ENCODE measurements at places on chromosomes 6 and 20.

GRCh38 chr6:125612345-125612846, 137.0 kb upstream of the HEY2 start:
- no peak for DNase-seq

GRCh38 chr20:8782804-8783203, 286.1 kb upstream of the PLCB4 start:
- DNase-seq = no peak

GRCh38 chr6:90538278-90539046, 48.4 kb downstream of the MAP3K7 start:
- DNase-seq = peak; percentile 23

- DNase-seq = no peak
These were observed 48.7 kb upstream of the CDH4 start for GRCh38 chr20:61203320-61203719.

DNA sequence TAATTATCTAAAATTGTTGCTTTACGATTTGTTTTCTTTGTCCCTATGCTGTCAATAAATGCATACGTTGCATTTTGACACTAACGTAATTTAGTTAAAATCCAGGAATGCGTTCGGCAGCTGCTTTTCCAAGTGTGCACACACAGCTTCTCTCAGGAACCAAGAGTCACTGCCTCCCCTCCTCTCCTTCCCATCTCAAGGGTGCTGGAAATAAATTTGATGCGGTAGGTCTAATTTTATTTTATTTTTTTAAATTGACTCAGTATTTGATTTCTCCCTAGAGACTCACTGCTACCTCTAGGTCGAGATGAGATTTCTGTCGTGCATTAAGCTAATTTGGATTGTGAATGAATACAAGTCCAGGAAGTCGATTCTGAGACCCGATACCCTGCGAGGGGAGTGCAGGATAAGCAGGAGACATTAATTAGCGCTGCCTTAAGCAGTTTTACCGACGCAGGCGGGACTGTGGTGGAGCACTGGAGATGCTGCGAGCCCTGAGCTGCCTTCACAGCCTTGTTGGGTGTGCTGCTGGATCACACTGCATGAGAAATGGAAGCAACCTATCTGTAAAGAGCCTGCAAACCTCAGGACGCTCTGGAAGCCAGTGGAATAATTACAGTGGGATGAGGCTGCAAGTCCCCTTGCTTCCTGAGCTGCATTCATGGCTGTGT, 381.2 kb downstream of the C6orf118 start:
- DNase-seq = no peak

DNA sequence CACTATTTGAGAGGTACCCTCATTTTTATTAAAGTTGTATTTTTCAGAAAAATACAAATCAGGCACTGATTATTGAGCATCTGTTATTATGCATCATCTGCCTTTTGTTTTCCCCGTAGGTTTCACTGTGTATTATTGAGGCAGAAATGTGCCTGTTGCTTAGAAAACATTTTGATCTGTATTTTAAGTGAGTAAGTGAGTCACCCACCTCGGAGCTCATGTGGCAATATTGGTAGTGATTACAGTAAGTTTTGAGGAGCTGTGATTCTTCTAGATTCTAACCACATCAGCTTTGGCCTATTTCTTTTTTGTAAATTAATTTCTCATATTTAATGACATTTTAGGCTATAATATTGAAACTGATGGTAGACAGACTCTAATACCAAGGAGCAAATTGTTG, 59.6 kb upstream of the LAMP5 start:
- DNase-seq = no peak

GRCh38 chr6:7390226-7390878, 744 bp downstream of the RIOK1 start:
- peak; percentile 36 for DNase-seq

- DNase-seq = no peak
These were observed 13.2 kb upstream of the SCRT2 start for GRCh38 chr20:688809-689212.

GRCh38 chr6:31354864-31355582, 2.0 kb downstream of the HLA-B start:
- DNase-seq = no peak

GRCh38 chr20:62964700-62965099, 12.2 kb downstream of the SLC17A9 start:
- no peak for DNase-seq

GRCh38 chr20:49696594-49696993, 17.1 kb downstream of the B4GALT5 start:
- DNase-seq = no peak

GRCh38 chr6:90695316-90695715, 108.4 kb upstream of the MAP3K7 start:
- no peak for DNase-seq

DNA sequence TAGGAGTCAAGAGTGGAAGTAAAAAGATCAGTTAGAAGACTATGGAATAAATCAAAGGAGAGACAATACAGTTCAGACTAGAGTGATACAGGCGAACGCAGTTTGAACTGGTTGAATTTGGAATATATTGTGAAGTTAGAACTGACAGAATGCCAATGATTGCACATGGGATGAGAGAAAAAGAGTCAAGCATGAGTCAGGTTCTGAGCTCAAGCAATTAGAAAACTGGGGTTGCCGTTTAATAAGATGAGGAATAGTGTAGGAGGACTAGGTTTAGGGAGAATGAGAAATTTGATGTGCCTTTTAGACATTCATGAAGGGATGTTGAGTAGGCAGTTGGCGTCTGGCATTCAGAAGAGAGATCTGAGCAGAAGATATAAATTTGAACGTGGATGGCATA, 8.0 kb downstream of the RNF217 start:
- DNase-seq = no peak

DNA sequence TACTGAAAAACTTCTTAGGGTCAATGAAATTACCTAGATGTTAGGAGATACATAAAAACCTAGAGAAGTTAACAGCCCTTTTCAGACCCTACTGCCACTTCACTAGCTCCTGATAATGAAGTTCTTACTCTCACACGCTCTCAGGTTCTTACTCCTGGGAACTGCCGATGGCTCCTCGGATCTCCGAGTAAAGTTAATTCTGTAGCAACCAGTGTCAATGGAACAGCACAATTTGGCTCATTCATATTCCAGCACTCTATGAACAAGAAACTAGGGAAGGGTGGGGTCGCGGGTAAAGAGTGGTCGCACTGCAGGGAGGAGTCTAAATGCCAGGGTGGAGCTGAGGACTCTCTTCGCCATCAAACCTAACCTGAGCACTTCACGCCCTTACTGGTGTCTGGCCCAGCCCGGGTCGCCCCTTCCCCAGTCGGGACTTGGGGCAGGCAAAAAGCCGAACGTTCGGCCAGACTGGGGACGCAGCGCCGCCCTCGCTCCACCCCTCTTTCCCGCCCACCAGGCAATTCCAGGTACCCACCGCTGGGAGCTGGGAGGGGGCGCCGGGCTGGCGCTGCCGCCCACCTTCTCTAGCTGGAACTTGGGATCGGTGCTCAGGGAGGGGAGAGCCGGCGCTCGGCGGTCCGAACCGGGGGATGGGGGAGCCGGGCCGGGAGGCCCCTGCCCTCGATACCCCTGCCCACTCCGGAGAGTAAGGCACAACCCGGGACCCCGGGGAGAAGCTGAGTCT, 744 bp downstream of the RAB23 start:
- DNase-seq = peak; percentile 72

- DNase-seq = peak; percentile 29
These were observed 61.2 kb downstream of the FOXC1 start for GRCh38 chr6:1670711-1671462.

GRCh38 chr6:20661721-20662120, 127.5 kb downstream of the CDKAL1 start:
- DNase-seq = peak; percentile 22

GRCh38 chr6:21596145-21596948, 2.8 kb downstream of the SOX4 start:
- peak; percentile 50 for DNase-seq

DNA sequence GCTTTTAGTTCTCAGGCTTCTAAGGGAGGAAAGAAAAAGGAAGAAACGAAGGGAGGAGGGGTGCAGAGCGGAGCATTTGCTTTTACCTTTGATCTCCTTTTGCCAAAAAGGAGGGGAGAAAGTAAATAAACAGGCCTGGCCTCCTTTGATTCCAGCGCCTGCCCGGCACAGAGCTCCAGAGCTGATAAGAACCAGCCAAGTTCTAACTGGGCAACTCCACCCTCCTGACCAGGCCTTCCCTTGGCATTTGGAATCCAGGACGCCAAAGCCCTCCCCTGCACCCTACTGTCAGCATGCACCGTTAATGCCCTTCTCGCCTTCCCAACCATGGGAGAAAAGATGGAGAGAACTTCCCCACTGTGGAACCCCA, 120.8 kb upstream of the PTPN1 start:
- peak; percentile 70 for DNase-seq

GRCh38 chr20:14489544-14489943, 152.1 kb upstream of the FLRT3 start:
- no peak for DNase-seq

GRCh38 chr6:137044366-137045221, at the start of gene IL20RA:
Gene IL20RA, minus strand, starts transcription at chr6:137044965. Its CDS starts 237 bp downstream, at chr6:137044728.
- peak; percentile 4 for DNase-seq

GRCh38 chr6:136524936-136525413, 25.2 kb downstream of the MAP7 start:
- DNase-seq = peak; percentile 72

GRCh38 chr20:7193681-7194080, 426.2 kb downstream of the BMP2 start:
- no peak for DNase-seq

GRCh38 chr6:15705981-15706380, 43.2 kb upstream of the DTNBP1 start:
- no peak for DNase-seq

GRCh38 chr6:130865793-130866192, 38.6 kb downstream of the SMLR1 start:
- DNase-seq = no peak

DNA sequence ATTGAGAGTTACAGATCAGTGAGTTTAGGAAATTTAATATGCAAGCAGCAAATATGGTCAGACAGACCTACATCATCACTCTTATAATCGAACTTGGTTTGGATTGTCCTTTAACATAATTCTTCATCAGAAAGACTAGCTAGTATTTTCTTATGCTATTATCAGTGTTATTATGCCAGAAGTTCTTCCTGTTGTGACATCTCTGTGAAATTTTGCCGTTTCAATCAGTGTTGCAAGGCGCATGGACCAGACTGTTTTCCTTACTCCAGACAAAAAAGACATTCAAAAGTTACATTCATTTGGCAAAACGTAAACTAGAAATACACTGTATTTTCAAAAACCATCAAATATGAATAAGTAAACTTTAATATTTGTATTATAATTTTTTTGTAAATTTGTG, 5.7 kb upstream of the TENT5A start:
- DNase-seq = peak; percentile 44

GRCh38 chr6:48736501-48737206, 625.7 kb upstream of the PTCHD4 start:
- no peak for DNase-seq

DNA sequence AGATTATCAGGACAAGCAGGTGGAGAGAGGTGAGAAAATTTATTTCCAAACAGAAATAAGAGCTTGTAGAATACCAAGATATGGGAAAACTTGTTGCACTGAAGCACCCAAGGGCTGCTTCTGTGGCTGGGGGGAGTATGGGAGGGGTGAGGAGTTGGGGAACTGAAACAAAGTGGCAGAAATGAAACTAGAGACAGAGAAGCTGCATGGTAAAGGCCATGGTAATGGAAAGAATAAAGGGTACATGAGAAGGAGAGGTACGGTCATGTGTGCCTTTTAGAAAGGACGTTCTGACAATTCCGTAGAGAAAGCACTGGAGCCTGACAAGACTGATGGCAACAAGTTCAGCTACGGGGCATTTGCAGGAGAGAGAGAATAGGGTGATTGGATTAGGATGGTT, 51.6 kb upstream of the RIN2 start:
- no peak for DNase-seq

DNA sequence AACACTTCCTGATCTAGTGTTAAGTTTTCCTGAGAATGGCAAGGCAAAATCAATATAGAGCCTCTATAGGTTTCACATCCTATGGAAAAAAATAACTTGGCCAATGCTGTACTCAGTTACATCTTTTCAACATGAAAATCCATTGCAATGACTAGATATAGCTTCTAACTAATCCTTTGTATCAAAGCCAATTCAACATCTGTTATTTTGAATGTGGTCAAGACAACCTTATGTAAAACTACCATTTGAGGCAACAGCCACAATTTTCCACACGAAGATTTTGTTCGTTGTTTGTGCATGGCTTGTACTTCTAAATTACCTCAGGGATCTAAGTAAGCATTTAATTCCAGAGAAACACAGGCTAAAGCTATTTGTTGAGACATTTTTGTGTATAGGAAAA, 637.8 kb upstream of the EYS start:
- no peak for DNase-seq

GRCh38 chr6:51775942-51776860, 311.2 kb downstream of the PKHD1 start:
- no peak for DNase-seq

GRCh38 chr20:49461894-49462620, 20.4 kb downstream of the KCNB1 start:
- no peak for DNase-seq

- DNase-seq = no peak
These were observed 92.4 kb downstream of the RTN4IP1 start for GRCh38 chr6:106536851-106537250.

GRCh38 chr6:146770965-146771735, 172.4 kb downstream of the ADGB start:
- peak; percentile 93 for DNase-seq

DNA sequence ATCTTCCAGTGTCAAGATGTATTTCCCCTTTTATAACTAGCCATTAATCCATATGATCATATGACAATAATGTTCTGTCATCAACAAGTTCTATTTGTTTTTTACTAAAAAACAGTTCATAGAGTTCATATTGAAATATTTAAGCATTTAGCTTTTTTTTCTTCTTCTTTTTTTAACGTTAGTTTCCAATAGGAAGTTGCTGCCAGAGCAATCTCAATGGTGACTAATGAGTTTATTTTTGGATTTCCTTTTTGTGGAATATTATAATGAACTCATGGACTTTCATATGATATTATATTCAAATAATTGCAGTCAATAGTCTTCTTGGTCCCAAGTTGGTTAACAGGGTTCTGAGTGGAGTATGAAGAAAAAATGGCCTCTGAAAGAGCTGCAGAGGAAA, 343.3 kb downstream of the BCKDHB start:
- DNase-seq = no peak

GRCh38 chr6:126614642-126615504, 275.0 kb downstream of the CENPW start:
- DNase-seq = no peak

GRCh38 chr20:33372993-33373441, 28.3 kb downstream of the CDK5RAP1 start:
- no peak for DNase-seq

GRCh38 chr6:67886840-67887292, 748.2 kb upstream of the ADGRB3 start:
- no peak for DNase-seq

- no peak for DNase-seq
These were observed 149.1 kb downstream of the KCNQ5 start for GRCh38 chr6:72770959-72771358.

Data from hematopoietic multipotent progenitor cell treated with erythropoietin and hydrocortisone succinate and interleukin-3 and kit ligand, for 6 days (in vitro differentiated cells).